ENCODE measurements at places on chromosomes 12 and 14.

DNA sequence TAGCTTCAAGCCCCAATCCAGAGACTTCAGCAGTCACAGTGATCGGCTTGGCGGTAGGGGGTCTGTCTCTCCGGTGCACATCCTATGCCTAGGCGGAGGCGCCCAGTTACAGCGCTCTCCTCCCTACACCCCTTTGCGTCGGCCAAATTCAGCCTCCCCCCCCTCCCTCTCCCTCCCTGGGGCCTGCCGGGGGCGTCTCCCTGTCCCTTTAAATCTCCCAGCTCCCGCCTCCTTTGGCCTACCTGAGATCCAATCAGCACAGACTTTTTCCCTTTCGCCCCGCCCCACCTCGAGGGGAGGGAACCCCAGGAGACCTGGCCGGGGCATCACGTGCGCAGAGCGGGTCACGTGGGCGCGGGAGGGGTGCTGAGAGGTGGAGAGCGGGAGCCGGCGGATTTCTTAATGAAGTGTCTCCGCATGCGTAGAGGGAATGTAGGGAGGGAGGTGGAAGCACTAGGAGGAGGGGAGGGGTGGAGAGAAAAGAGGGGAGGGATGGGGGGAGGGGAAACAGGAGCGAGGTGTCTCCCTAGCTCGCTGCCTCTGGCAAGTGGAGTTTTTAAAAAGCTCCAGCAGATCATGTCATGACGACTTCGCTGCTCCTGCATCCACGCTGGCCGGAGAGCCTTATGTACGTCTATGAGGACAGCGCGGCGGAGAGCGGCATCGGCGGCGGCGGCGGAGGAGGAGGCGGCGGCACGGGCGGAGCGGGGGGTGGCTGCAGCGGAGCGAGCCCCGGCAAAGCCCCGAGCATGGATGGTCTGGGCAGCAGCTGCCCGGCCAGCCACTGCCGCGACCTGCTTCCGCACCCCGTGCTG is at the start of gene HOXC13:
Gene HOXC13, plus strand, starts transcription at position 506 of the 815 bp plus-strand sequence. Its CDS starts 76 bp downstream, at position 582.
- DNase-seq = no peak

DNA sequence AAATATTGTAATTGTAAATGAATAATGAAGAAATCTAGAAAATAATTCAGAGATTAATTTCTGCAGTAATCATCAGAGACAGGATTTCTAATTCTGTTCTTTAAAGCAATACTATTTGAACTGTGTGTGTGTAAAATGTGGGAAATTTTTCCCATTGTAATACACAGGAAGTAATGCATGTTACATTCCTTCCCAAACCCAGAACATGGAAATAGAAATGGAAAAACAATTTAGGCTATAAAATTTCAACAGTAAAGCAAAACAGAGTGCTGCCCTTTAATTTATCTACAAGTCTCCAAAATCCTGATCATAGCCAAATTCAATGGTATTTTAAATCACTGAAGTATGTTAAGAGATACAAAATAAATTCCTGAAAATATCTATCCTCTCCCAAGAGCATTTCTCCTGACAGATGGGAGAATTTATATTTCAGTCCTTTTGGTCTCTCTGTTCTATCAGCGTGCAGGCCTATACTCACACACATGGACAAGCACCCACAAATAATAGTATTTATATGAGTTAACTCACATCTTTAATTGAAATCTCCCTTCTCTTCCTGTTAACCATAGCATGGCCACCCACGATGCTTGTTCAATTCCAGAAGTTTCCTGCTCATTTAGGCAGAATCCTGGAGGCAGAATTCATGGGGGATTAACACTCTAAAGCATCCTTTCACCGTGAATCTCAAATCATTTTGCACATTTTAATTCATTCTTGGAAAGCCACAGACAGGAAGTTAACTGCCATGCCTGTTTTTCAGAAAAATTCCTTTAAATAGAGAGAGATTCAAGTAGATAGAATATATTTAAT is 1465.4 kb upstream of the FLRT2 start:
- DNase-seq = no peak

DNA sequence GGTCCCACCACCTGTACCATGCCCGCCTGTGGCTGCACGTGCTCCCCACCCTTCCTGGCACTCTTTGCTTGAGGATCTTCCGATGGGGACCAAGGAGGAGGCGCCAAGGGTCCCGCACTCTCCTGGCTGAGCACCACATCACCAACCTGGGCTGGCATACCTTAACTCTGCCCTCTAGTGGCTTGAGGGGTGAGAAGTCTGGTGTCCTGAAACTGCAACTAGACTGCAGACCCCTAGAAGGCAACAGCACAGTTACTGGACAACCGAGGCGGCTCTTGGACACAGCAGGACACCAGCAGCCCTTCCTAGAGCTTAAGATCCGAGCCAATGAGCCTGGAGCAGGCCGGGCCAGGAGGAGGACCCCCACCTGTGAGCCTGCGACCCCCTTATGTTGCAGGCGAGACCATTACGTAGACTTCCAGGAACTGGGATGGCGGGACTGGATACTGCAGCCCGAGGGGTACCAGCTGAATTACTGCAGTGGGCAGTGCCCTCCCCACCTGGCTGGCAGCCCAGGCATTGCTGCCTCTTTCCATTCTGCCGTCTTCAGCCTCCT is 1.1 kb downstream of the INHBE start:
- no peak for DNase-seq

DNA sequence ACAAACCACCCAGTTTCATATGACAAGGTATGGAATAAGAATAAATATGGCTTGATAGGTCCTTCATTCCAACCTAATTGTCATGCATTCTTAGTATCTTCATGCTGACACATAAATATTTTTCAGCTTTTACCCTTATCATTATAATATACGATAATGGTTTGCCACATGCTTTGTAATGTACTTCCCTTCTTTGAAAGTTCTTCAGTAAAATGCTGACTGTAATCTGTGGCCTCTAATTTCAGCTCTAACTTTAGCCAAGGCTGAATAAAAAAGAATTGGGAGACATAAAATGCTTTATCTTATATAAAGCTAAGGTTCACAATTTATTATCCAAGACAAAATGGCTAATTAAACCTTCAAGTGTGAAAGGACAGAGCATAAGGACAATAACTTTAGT is 2.6 kb upstream of the MAP4K5 start:
- no peak for DNase-seq

DNA sequence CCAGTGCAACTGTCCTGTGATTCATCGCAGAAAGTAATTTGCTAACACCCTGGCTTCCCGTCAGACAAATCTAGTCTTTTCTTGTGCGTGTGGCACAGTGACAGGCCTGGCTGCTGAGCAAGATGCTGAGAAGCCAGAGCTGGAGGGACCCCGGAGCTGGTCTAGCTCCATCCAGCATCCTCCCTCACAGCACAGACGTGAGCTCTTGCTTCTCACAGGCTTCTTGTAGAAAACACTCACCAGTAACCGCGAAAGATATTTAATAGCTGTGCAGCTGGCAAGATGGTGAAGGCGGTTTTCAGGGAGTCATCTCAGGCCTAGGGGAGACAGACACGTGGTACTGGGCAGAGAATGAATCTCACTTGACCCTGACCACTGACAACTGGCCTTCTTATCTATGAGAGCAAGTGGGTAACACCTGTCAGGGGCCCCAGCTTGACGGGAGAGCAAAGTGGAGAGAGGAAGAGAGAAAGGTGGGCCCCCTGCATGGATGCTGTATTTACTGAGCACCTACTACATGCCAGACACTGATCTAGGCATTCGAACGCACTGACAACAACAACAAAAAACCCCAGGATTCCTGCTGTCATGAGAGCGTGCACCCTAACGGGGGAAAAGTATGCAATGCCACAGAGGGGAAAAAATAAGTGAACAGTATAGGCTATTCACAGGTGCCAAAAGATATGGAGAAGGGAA is 63.3 kb downstream of the CCDC88C start:
- no peak for DNase-seq

DNA sequence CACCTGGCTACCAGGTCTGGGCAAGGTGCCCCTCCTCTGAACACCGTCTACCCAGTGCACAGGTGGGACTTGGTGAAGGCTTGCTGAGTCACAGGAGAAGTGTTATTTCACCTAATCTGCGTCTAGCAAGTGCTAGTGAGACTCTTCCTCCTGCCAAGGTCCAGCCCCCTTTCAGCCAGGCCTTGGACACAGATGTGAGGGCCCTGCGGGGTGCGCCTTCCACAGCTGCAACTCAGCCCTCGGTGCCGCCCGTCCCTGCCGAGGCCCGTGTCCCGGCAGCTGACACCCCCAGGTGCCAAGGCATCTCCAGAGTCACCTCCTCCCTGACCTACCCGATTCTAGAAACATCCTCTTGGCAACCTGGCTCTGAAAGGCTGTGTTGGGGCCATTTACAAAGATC is 55.1 kb downstream of the PRIMA1 start:
- DNase-seq = no peak

GRCh38 chr12:12229556-12230092 is 37.2 kb downstream of the LRP6 start:
- no peak for DNase-seq

- no peak for DNase-seq
These were observed 25.1 kb upstream of the SLC8A3 start for GRCh38 chr14:70213721-70214282.

DNA sequence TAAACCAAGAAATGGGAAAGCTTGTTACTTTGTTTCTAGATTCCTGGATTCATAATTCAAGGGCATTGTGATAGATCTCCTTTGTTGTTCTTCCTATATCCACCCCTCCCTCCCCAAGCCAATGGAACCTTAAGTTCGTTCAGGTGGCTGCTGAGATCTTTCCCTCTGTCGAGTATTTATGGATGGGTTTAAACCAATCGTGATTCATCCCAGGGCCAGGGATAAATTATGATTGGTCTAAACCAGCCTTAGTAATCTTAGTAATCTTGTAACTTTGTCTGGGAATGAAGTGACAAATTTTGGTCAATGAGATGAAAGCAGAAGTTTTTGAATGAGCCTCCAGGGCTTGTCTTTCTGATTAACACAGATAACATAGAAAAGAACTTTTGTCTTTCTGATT is 56.1 kb upstream of the PCED1B start:
- no peak for DNase-seq

GRCh38 chr12:124715121-124715990 is 147.9 kb upstream of the NCOR2 start:
- no peak for DNase-seq

- no peak for DNase-seq
These were observed 40.3 kb downstream of the NELL2 start for GRCh38 chr12:44835641-44836379.
